Nephron progenitor cell (in vitro differentiated cells): ENCODE measurements at places on chromosomes 2 and 18.

GRCh38 chr2:224922142-224922727, 120.0 kb downstream of the DOCK10 start:
- no peak for DNase-seq

DNA sequence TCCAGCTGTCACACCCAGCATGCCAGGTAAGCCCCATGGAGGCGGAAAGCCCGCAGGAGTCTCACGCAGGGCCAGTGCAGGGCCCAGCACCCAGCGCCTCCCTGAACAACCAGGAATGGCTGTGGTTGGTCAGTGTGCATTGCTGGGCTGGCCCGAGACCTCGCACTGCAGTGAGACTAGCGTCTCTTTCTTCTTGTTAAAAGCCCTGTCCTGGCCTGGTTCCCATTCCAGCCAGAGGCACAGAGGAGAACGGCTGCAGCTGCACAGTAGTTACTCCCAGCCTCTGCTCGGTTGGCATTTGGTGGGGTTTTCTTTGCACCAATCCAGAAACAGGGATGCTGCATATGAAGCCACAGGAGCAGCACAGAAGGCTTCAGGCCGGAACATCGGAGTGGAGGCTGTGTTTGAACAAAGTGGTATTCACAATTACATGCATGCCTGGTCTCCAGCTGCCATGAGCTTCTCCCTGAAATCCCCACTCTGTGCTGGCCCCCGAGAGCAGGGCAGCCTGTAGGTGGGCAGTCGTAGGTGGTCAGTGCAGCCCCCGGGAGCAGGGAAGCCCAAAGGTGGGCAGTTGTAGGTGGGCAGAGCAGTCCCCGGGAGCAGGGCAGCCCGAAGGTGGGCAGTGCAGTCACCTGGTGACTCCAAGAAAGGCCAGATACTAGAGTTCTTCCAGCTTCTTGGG, 163.7 kb upstream of the PXDN start:
- DNase-seq = no peak

GRCh38 chr2:14560716-14561115, 71.8 kb upstream of the LRATD1 start:
- DNase-seq = no peak

- DNase-seq = no peak
Observed at GRCh38 chr2:238776003-238776760, 71.7 kb upstream of the TWIST2 start.

- no peak for DNase-seq
Observed at GRCh38 chr2:82137441-82137840, 1832.9 kb upstream of the LRRTM1 start.

GRCh38 chr2:237722616-237723015, 76.0 kb upstream of the RBM44 start:
- DNase-seq = no peak

DNA sequence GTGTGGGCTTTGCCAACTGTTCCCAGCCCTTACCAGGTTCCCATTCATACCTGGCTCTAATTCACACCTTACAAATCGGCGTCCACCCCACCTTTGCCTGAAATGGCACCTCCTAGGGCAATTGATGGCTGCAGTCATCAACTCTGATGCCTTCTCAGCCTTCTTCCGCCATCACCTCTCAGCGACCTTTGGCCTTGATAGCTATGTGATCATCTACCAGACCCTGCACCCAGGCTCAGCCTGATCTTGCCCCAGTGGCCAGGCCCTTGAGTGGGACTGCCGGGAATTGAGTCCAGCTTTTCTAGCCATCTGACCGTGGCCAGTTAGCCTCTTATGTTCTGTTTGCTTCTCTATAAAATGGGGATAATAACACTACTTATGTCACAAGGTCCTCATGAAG, 32.5 kb downstream of the PSD4 start:
- DNase-seq = no peak

DNA sequence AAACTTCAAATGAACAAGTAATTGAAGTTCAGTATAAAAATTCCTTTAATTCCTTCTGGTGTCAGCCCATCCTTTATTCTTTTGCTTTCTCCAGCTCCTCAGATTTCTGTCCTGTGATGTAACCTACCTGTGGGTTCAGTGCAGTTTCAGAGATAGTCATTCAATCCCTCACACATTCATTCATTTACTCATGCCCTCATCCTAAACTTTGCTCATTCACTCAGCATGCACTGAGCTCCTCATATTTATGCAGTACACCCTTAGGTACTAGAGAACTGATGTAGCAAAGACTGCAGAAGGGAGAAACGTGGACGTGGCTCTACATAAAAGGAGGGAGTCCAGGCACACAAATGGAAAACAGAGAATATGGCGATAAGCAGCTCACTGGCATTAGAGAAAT, 45.3 kb upstream of the STAT1 start:
- no peak for DNase-seq

DNA sequence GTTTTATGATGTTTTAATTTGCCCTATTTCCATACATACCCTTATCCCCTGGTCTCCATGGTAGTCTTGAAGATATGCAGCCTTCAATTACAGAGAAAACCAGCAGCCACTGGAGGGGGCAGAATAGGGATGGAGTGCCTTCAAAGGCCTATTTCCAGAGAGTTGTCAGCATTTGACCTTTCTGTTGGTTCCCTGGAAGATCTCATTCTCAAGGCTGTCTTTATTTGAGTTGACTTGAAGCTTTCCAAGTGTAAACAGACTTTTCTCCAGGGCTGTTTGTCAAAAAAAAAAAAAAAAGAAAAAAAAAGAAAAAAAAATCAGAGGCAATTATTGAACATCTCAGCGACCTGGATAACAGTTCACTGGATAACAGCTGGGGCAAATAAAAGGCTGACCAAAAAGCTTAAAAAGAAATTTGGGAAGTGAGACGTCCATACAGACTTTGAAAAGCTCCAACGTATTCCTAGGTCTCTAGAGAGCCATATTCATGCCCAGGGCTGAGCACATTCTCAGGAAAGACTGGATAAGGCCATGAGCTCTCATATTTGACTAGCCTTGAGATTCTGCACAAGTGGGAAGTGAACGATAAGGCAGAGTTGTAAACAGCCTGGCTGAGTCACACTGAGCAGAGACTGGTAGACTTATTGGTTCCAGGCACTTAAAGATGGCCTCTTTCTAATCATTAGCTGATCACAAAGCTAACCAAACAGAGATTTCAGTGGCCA, 126.6 kb downstream of the VAPA start:
- DNase-seq = no peak

GRCh38 chr2:161178756-161179155, 18.5 kb downstream of the TANK start:
- no peak for DNase-seq

GRCh38 chr18:9941103-9941502, 27.3 kb downstream of the VAPA start:
- DNase-seq = no peak

DNA sequence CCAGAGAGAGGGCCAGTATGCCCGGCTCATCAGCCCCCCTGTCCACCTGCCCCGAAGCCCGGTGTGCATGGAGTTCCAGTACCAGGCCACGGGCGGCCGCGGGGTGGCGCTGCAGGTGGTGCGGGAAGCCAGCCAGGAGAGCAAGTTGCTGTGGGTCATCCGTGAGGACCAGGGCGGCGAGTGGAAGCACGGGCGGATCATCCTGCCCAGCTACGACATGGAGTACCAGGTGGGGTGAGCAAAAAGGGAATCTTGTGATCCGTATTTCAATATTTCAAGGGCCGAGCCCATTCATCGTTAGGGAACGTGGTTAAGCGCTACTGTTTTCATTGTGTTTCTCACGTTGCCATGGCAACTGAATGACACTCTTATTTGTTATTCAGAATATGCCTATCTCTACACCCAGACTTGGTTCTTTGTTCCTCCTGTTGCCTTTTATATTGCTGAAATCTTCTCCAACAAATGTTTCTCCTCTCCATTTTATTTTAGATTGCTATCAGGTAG, 81.5 kb downstream of the NRP2 start:
- DNase-seq = peak; percentile 77

DNA sequence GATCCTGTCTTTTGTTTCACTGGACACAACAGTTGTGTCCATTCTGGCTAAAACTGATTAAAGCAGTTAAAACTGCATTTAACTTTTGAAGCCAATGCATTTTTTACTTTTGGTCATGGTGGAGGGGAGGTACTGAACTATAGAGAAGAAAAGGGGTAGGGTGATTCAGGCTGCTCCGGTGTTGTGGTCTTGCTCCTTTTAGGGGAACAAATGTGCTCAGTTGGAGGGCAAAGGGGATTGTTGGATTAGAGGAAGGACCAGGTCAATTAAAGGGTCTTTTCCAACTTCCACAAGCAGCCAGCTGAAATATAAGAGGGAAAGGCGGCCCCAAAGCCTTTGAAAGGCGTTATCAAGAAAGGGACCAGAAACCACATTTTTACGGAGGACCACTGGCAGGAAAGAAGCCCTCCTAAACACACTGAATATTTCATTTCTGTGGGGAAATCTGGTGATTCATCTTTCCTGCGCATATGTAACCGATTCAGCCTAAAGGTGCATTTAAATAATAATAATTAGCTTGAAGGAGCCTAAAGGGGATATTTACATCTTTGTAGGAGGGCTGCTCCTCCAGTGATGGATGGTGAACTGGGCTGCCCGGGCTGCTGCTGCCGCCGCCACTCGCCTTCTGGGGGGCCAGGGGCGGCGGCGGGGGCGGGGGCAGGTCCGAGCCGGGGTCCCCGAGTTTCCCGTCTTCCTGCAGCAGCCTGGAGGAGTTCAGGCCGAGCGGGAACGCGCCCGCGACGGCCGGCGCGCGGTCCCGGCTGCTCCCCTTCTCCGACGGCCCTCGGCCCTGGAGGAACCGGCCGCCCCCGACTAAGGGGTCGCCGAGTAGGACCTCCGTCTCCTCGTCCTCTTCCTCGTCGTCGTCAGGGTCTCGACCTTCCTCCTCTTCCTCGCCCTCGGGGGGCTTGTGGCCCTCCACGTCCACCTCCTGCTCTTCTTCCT, 5.2 kb downstream of the SKOR2 start:
- DNase-seq = no peak

- peak; percentile 4 for DNase-seq
Observed at GRCh38 chr2:17470855-17471641, 47.2 kb downstream of the RAD51AP2 start.

DNA sequence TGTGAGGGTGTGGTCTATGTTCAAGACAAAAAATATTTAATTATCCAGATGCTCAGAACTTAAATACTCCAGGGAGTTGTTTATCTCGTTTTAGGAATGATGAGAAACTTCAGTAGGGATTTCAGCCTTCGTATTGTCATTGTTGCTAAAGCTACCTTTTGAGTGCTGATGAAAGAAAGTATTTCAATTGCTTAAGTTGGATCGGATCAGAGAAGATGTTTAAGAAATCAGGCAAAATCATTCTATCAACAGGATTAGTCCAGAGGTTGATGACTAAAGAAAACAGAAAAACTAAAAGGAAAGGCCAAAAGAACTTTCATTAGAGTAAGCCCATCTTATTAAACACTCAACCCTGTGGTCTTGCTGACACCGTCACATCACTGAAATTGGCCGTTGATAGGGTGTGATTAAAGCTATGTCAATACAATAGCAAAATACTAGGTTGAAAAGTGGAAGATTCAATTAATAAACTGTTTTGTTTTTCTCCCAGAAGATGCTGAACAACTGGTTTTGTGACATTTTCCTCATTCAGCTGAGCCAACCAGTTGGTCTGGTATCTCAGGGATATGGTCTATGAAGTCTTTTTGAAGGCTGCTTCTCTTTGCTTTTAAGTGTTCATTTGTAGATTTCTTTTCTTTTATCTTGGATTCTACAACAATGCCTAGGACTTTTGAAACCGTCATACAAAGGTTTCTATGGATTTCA, 551.7 kb downstream of the SLC4A3 start:
- no peak for DNase-seq

- DNase-seq = no peak
Observed at GRCh38 chr18:77015771-77016710, 116.5 kb downstream of the MBP start.

DNA sequence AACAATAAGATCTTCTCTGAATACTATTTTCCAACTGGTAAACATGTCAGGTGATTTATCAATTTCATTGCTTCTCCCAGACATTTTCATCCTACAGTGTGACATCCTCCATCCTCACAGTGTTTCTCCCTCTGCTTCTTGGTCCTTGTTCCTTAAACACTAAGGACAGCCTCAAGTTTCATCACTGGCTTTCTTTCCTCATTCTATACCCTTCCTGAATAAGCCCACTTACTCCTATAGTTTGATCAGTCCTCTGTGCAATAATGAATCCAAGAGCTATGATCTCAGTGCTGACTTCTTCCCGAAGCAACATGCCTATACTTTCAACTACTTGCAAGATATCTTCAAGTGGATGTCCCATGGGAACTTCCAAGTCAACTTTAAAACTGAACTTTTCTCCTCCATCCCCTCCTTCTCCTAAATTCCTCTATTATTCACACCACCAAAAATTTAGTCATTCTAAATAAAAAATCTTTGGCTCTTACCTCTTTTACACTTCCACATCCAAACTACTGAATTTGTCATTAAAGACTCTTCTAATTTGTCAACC, 87.6 kb downstream of the FAM228A start:
- no peak for DNase-seq
